Adrenal gland (tissue), 19 donors: ENCODE measurements at places on chromosomes 12 and 14.

- H3K36me3 ChIP-seq, result no peaks in the 10 kb centered on the region
- H3K4me1 ChIP-seq, result peaks cover 16% of the 10 kb centered on the region
- no peak for DNase-seq
- H3K27ac ChIP-seq, result no peak overlapping the region
These were observed 12.7 kb upstream of the DCP1B start for GRCh38 chr12:2016862-2017545.

GRCh38 chr12:66539431-66539830, 139.4 kb downstream of the GRIP1 start:
- DNase-seq, result no peak
- no peak overlapping the region for H3K27ac ChIP-seq
- H3K4me3 ChIP-seq, result no peak overlapping the region

- H3K4me3 ChIP-seq, result no peak overlapping the region
- peaks cover 5% of the 10 kb centered on the region for H3K4me1 ChIP-seq
- H3K27me3 ChIP-seq, result no peaks in the 10 kb centered on the region
These were observed 115.4 kb downstream of the ESR2 start for GRCh38 chr14:64178814-64179213.

DNA sequence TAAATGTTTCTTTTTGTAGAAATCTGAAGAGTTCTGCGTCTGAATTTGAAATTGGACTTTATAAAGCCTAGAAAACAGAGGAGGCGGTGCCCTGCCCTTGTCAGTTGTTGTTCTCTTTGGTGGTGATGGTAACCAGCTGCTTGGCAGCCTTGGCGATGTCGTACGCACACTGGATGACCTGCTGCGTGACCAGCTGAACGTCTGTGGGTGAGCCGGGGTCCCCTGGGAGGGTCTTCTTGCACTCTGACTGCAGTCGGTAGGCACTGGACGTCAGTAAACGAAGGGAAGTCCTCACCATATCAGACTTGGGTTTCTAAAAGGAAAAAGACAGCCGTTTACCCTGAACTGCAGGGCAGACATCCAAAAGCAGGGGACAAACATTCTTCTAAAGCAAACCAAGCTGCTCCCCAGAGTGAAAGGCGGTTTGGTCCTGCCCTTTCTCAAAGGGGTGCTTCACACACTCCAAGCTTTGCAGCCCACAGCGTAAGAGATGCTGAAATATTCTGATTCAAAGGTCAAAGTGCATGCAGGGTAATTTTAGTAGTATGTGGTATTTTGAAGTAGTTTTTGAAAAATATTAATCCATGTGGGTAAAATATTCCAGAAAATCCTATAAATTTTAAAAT, 32.9 kb downstream of the TCHP start:
- DNase-seq, result peak; percentile 31
- no peak overlapping the region for H3K4me3 ChIP-seq
- no peaks in the 10 kb centered on the region for H3K27me3 ChIP-seq
- H3K36me3 ChIP-seq, result no peaks in the 10 kb centered on the region

DNA sequence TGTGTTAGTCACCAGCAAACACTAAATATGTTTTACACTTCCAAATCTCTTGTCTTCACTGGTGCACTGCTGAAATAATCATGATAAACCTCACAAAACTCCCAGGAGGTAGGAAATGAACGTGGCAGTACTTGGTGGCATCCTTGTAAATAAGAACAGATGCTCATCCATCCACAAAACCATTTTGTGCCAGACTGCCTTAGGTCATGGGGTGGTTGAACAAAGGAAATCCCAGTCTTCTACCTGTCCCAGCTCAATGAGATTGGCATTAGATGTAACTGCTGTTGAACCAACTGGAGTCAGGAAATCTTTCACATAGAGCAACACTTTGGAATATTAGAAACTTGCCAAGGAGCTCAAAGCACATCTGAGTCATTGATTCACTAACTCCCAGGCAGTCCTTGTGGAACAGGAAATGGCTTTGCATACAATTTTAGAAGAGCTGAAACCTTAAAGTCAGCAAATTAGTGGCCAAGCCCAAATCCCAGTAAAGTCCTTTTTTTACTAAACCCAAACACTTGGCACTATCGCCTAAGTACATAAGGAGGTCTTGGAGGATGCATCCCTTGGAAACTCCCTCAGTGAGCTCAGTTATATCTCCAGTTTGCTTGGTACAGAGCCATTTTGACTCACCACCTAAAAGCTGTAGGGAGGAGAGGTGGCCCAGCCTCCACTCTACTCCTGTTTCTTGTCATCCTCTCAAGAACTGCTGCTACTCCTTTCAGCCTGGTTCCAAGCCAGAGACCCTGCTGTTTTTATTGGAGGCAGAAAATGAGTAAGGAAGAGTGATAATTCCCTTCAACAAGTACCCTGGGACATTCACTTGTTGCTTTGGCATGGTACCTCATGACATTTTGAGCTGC, 208.0 kb downstream of the NOVA1 start:
- no peak overlapping the region for H3K27ac ChIP-seq
- H3K27me3 ChIP-seq, result no peaks in the 10 kb centered on the region
- no peaks in the 10 kb centered on the region for H3K4me1 ChIP-seq
- H3K4me3 ChIP-seq, result no peak overlapping the region

DNA sequence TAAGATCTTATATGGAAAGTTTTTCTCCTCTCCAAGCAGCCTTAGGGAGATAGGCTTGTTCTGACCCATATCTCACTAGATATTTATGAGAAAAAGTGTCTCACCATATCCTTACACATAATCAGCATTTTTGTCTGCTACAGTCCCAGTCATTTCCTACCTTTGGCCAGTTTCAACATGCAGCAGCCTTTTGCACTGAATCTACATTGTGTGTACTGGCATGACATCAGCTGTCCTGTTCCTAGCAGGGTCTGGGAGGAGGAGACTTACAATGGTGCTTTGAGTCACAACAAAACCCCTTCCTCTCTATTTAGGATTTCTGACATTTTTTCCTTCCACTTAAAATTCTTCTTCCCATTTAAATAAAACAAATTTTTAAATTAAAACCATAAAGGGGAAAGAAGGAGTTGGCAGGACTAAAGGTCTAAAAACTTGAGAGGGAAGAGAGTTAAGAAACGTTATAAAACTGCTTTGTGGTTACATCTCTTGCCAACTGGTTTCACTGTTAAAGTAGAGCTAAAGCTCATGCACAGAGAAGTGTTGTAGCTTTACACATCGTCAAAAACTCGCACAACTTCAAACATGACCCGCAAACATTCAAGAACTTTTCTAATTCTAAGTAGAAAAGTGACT, 53.3 kb upstream of the CERS5 start:
- peak overlapping the region; percentile 79 for H3K27ac ChIP-seq
- H3K4me1 ChIP-seq, result peaks cover 58% of the 10 kb centered on the region
- no peak overlapping the region for H3K4me3 ChIP-seq
- no peaks in the 10 kb centered on the region for H3K36me3 ChIP-seq
